ENCODE measurements at places on chromosomes 6 and 20.

- no peak for DNase-seq
Measured at GRCh38 chr6:162485464-162485863, 242.1 kb downstream of the PRKN start.

DNA sequence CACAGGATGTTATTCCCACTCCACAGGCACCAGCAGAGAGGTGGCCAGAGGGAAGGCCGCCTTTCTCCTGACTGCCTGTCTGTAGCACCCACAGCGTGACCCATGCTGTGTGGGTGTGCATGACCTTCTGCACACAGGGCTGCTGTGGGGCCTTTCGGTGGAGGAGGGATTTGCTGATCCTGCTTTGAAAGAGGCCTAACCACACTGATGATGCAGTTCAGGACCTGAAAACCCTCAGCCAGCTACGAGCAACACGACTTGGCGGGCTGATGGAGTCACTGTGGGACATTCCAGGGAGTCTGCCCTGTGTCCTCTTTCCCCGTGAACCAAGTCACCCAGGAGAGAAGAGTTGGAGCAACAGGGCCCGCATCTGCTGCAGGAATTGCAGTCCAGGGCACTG lies 49.1 kb downstream of the SYTL3 start:
- no peak for DNase-seq

GRCh38 chr20:44967207-44967807 lies 995 bp downstream of the STK4 start:
- no peak for DNase-seq

DNA sequence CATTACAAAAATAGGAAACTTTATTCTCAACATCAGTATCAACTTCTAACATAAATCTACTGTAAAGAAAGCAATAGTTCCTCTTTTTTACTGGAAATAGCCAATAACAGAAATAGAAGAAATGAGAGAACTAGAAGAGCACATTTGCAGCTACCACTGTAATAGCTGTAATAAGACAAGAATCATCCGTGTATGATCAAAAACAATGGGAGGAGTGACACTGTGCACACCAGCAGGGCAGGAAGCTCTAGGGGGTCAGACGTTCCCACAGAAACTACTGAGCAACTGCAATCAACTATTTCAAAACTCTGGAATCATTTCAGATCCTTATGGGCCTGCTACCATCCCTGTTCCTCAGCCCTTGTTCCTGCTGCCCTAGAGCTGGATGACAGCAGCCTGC lies 43.7 kb downstream of the NINL start:
- DNase-seq = no peak

- no peak for DNase-seq
Measured at GRCh38 chr6:78700991-78701390, 166.4 kb upstream of the IRAK1BP1 start.

GRCh38 chr6:127738423-127738822 lies 161.4 kb downstream of the C6orf58 start:
- DNase-seq = no peak

DNA sequence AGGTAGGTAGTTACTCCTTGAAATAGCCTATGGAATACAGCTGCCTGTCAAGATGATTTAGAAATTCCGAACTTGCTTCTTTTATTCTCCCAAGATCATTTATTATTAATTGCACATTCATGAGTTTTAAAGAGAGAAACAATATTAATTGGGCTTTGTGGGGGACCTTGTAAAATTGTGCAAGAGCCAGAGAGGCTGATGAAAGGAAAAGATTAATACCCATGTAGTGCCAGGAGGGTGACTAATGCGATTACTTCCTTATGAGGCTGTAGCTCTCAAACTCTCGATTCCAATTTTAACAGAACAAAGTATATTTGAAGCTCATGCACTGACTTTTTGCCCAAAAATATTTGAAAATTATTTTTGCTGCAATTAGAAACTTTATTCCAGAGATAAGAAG lies 423.8 kb upstream of the ID4 start:
- DNase-seq = no peak
